ENCODE measurements at places on chromosomes 7 and 10.

GRCh38 chr7:101457001-101457750 is 94.5 kb downstream of the COL26A1 start:
- DNase-seq, result no peak

- DNase-seq, result no peak
These were observed 513.8 kb downstream of the MAGI2 start for GRCh38 chr7:78939669-78940068.

- DNase-seq, result peak; percentile 77
These were observed 115.9 kb upstream of the ADAM12 start for GRCh38 chr10:126504063-126504760.

DNA sequence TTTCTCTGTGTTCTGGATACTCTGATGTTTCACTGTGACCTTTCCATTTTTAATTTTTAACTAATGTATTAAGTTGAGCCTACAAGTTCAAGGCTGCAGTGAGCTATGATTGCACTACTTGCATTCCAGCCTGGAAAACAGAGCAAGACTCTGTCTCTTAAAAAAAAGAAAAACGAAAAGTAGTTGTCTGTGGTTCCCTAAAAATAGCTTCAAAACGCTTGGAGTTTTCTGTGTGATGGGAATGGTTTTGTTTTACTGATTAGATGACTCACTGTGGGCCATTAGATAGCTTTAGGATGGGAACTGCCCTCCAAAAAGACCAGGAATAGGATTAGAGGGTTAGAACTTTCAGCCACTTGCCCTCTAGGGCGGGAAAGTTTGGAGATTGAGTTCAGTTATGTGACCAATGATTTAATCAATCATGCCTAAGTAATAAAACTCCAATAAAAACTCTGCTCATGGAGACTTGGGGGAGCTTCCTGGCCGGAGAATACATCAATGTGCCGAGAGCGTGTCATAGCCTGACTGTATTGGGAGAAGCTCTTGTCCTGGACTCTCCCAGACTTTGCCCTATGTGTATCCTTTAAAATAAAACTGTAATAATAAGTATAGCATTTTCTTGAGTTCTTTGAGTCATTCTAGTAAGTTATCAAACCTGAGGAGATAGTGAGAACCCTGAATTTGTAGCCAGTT is 147.1 kb downstream of the LYZL1 start:
- DNase-seq, result no peak

GRCh38 chr7:90692396-90692795 is 96.3 kb downstream of the CDK14 start:
- no peak for DNase-seq

GRCh38 chr7:23334482-23335056 is 35.4 kb downstream of the MALSU1 start:
- DNase-seq, result no peak

- DNase-seq, result no peak
These were observed 64.6 kb downstream of the JAZF1 start for GRCh38 chr7:28116041-28116440.

DNA sequence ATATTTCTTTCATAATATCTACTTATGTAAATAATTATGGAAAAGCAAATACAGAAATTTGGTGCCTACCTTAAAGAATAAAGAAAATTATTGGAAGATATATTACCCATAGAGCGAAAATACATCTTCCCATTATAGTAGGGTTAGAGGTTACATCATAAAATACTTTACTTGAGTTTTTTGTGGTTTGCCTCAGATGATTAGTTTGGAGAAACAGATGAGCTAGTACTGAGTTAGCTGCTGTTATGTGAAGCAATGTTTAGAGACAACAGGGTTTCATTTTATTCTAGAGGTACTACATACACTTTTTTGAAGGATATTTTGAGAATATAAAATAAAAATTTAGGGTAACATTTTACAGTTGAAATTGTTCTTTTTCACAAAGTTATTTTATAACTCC is 2.9 kb upstream of the MLLT10 start:
- no peak for DNase-seq

DNA sequence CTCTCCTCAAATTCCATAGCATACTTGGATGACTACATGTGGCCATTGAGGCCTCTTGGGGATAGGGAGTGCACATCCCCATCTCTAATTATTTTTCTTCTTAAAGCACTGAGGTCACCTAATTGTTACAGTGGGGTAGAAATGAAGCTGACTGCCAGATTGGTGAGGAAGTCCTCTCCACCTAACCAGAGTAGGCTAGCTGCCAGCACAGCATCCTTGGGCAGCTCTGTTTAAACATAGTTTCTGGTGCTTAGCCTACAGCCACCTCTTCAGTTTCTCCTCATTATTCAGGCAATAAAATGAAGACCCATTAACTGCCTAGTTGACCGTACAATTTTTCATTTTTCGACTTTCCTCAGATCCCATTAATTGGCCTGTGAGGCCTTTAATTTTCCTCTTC is 104.6 kb downstream of the MLLT10 start:
- DNase-seq, result no peak

DNA sequence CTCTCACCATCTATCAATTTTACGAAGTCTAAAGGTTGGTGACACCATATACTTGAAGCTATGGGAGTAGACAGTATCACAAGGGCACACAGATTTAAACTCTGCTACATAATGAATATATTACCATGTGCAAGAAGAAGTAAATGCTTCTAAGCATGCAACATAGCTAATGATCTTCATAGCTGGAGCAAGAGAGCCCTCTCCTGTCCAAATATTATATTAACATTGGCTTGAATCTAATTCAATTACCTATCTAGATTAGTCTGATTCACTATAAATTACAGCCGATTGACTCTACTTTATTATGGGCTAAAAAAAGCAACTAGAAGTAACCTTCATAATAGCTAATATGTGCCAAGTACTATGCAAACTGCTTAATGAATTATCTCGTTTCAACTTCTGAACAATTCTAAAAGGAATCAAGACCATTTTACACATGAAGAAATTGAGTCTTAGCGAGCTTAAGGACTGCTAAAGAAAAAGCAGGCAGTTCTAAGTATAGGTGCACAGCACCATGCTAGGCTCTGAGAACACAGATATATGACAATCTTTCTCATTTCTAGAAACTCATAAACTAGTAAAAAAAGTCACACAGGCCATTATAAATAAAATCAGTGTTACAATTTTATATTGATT is 21.9 kb downstream of the FRA10AC1 start:
- DNase-seq, result no peak

DNA sequence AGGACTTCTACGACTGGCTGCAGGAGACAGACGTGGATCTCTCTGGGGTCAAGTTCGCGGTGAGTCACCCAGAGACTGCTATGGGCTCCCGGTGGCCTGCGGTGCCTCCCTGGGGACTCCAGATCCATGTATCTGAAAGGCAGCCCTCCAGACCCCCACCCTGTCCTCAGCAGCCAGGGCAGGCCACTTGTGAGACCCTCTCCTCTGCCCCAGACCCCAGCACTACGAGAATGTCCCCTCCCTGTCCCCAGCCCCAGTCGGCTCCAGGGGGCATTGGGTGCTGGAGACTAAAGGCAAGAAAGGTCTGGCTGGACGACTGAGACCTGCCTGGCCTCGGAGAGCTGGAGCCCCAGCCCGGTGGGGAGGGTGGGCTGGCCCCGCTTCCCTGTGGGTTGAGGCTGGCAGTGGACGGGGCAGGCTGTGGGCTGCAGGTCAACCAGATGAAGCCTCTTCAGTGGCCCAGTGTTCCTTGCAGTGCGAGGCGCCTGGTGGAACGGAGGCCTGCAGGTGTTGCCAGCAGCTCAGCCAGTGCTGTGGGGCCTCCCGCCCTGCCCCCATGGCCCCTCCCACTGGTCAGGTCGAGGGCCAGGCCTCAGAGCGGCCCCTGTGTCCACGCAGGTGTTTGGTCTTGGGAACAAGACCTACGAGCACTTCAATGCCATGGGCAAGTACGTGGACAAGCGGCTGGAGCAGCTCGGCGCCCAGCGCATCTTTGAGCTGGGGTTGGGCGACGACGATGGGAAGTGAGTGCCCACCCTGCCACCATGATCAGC is 13.8 kb downstream of the TMEM120A start:
- no peak for DNase-seq

DNA sequence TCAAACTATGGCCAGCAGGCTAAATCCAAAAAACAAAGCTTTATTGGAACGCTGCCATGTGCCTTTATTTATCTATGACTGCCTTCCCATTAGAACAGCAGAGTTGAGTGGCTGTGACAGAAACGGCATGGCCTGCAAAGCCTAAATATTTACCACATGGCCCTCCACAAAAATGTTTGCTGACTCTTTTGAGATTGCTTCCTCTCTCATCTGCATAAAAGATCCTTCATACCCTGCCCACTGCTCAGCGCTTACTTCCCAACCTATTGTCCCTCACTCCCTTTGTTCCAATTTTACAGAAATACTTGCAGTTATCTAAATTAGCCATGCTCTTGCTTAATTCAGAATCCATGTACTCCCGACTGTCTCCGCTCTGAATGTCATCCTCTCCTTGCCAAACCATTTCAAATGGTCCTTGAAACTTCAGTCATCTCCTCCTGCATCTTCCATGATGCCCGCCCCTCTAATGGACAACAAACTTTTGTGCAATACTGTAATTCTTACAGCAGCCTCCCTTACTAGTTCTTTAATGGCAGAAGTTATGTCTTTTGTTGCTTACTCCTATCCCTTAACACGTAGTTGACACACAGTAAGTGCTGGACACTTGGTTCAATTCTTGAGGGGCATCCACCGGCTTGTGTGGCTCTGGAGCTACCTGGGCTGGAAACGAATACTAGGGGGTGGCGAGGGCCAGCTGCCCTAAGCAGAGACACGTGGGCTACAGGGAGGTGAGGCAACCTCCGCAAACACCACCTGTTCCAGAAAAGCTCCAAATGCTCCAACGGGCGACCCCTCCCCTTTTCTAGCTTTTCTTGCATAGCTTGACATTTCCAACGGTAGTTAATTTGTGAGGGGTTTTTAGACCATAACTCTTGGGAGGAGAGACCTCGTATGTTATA is 832 bp downstream of the XRCC2 start:
- DNase-seq, result no peak

DNA sequence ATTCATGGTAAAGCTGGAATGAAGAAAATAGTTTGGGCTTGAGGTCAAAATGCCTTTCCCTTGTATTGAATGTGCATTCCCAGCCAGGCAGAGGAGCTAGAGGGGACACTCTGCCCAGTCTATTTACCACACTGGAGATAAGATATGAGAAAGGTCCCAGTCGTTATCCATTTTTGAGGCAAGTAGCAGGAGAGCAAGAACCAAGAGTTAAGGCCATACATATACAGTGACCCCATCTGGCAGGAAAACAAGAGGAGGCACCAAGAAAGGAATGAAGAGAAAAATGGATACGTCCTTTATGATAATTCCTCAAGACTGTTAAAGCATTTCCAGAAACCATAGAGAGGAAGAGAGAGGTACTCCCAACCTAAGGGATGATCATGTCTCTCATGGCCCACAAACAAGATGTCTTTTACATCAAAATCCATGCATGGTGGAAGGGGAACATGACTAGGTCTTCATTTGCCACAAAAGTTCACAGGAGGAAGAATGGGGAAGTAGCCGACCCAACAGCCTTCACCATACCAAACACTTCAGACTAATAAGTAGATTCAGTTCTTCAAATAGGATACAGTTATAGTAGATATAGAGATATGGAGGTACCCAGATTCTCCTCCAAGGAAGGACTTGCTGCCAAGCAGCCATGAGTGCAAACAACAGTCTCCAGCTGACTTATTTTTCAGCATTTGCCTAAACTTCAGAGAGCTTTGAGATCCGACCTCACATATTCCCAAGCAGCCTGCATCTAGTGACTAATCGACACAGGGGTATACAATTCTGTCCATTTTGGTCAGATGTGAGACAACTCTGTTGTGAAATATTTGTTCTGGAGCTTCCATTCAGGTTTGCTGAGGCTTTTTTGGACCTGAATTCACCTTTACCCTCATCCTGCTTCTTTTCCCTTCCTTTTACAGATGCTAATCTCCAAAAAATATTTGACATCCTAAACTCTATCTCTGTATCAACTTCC is 61.1 kb upstream of the CCDC71L start:
- DNase-seq, result no peak

GRCh38 chr7:13034693-13035092 is 347.3 kb downstream of the ARL4A start:
- no peak for DNase-seq

- DNase-seq, result no peak
These were observed 31.1 kb downstream of the SEMA3E start for GRCh38 chr7:83617858-83618257.

DNA sequence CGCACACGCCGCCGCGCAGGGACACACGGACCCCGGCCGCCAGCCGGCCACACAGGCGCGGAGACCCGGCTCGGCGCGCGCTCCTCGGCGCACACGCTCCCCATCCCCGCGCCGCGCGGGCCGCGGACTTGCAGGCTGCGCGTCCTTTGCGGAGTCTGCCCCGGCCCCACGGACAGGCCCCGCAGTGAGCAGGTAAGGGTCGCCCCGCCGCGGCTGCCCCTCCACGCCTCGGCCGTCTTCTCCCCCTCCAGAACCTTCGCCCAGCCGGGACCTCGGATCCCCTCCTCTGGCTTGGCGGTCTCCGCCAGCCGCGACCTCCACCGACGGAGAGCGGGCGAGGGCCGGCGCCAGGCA is 356 bp downstream of the ADCYAP1R1 start:
- DNase-seq, result peak; percentile 78

- no peak for DNase-seq
These were observed 58.2 kb downstream of the ENTPD1 start for GRCh38 chr10:95814011-95814727.

DNA sequence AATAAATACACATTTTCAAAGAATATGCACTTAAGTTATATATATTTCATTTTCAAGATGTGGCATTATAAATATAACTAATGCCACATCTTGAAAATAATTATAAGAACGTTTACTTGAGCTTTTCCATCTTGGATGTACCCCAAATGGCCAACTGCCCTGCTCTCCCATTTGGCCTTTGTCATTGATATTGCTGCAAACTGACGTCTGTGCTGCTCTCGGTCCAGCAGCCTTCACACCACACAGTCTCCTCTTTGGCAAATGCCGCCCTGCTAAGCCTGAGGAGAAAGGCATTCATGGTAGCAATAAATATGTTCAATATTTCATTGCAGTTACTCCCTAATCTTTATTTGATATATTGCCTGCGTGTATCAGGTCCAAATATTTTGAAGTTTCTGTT is 384.6 kb upstream of the ADARB2 start:
- no peak for DNase-seq

DNA sequence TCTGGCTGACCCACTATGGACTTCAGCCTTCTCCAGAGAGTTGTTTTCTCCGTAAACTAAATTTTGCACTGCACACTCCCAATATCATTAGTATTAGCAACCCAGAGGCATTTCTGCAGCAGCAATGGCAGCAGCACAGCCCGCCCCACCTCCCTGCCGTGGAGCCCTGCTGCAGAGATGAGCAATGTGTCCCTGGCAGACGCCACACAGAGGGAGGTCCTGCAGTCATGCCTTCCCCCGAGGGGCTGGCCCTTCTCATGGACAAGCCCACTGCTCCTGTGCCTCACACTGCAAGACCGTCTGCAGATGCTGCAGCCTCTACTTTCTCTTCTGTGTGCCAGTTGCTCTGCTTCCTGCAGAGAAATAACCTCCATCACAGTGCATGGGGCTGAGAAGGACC is 393.4 kb upstream of the MKI67 start:
- no peak for DNase-seq

DNA sequence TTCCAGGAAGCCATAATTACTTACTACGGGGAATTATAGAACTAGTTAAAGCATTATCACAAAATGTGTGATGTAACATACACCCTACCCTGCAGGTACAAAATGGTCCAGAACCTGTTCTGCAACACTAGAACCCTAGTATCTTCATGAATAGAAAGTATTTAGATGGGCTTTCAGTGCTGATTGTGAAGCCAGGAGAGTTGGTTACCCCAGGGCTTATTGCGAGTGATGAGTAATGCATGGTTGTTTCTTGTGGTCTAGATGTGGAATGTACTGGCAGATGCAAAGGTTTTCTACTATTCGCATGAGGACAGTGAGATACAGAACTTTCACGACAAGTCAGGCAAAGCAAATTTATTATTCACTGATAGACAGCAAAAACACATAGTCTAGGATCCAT is 33.6 kb upstream of the AGR3 start:
- no peak for DNase-seq
